Pons (tissue), 1 donor: ENCODE measurements at places on chromosomes 3 and 15.
A peak's percentile ranks its signal among the peaks of the same experiment; 100 is the strongest.

DNA sequence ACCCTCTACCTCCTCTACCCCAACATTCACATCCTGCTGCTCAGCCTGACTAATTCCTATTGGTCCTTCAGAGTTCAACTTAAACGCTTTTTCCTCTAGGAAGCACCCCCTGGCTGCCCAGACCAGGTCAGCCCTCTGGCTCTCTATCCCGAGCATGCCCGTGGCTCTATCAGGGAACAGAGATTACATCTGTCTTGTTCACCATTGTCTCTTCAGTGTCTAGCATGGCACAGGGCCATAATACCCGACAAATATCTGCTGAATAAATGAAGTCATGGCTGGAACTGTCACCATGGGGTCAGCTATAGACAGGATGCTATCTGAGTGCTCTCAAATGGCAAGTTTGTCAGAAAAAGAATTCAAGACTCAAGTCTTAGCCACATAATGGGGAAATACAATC, 296.9 kb upstream of the CHRNA7 start:
- peak; percentile 60 for DNase-seq

- DNase-seq: peak; percentile 96
Measured at GRCh38 chr3:171159024-171159821, 132.7 kb upstream of the SLC2A2 start.

DNA sequence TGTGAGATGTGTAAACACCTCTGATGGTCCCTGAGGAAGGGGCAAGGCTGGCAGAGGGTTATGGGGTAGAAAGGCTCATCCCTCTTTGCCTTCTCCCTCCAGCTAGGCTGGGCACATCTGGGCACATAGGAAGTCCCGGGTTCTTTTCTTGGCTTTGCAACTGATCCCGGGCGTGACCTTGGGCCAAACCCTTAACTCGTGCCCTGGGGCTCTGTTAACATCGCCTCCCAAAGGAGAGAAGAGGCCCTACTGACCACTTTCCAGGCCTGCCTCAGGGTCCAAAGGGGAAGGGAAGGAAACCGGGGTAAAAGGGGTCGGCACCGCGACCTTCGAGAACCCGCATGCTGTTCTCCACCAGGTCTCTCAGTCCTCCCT, 549 bp downstream of the C3orf18 start:
- no peak for DNase-seq

DNA sequence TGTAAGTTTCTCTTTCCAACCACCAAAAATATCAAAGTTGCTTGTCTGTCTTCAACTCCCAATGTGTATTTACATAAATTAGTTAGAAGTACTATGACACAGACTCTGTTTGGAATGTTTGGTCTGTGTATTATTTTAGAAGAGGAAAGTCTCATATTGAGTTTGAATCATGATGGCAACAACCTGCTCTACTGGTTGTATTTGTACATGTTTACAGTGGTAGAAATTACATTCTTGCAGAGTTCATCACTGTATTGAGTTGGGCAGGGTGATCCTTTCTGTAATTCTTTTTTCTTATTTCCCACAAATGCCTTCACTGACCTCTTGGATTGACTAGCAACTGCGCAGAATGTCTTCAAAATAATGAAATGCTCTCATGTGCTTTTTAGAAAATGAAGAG, 149.6 kb downstream of the CHL1 start:
- no peak for DNase-seq

GRCh38 chr15:60508442-60508841, 29.5 kb upstream of the ICE2 start:
- no peak for DNase-seq

DNA sequence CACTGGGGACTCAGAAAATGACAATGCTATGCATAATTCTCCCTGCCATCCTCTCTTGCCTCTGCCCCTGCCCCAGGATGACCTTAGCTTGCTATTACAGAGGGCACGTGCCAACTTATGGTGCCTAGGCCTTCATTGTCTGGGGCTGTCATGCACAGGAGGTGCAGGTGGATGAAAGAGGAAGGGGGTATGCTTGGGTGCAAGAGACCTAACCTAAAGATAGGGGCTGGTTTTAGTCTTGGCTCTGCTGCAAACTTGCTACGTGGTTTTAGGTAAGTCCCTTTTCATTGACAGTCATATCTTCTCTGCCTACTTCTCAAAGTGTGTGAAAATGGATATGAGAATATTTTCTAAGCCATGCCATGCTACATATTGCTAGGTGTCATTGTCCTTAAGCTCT, 161.3 kb downstream of the EPHB1 start:
- DNase-seq: no peak

- no peak for DNase-seq
Measured at GRCh38 chr3:97981886-97982285, 9.7 kb upstream of the RIOX2 start.

- no peak for DNase-seq
Measured at GRCh38 chr3:41845826-41846225, 116.1 kb downstream of the ULK4 start.

DNA sequence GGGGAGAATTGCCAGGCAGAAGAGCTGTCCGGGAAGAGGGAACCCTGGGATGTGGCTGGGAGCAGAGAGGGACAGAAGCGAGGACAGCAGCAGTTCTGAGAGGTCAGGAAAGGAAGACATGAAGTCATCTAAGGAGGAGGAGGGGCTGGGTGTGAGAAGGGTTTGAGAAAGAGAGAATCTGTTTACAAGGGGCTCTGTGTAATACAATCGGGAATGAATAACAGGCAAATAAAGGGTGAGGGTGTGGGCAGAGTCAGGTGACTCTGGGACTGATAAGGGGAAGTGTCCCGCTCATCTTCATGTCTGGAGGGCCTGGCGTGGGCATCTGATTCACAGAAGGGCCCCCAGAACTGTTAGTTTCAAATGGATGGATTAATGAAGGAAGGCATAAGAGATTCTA, 191.3 kb downstream of the XXYLT1 start:
- DNase-seq: no peak

DNA sequence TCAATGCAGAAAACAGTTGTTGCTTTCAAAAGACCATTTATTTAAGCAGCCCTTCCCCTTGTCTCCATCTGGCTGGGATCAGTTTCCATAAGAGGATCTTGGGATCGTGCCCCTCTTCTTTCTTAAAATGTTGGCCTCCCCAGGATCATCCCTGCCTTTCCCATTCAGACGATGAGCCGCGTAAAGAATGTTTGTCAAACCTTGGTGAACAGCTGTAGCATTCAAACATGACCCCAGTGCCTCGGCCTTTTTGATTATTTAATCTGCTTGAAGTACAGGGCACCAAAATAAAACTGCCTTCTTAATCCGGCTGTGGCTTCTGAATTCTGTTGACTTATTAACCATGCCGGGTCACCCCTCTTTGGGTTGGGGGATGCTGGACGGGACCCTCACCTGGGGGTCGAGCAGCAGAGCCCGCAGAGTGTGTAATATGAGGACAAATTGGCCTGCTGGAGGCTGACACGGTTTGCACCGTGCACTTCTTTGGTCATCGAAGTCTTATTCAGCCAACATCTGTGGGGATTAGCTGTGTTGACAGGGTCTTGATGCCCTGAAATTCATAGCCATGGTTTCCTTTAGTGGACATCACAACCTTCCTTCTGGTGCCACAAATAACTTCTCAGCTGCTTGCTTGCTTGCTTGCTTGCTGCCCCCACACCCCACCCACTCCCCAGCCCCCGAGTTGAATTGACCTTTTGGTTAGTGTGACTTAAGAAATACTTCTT, at the start of gene LRTM1:
TSS of gene LRTM1 (minus strand) at position 14 of the 725 bp plus-strand sequence. CDS start 148 bp downstream, outside the sequence.
- no peak for DNase-seq

DNA sequence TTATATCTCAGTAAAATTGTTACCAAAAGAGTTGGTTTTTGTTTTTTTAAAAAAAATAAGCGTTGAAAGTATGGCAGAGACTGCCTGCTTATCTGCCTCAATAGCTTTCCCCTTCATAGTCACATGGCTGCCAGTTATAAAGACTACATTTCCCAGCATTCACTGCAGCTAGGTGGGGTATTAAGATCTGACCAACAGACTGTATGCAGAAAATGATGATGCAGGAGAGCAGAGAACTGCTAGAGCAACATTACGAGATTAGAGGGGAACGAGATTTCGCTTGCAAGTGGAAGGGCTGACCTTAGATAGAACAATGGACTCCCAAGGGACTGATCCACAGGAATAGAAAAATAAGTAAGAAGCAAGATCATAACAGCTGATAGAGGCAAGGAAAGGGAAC, 14.3 kb downstream of the RHOA start:
- peak; percentile 32 for DNase-seq

DNA sequence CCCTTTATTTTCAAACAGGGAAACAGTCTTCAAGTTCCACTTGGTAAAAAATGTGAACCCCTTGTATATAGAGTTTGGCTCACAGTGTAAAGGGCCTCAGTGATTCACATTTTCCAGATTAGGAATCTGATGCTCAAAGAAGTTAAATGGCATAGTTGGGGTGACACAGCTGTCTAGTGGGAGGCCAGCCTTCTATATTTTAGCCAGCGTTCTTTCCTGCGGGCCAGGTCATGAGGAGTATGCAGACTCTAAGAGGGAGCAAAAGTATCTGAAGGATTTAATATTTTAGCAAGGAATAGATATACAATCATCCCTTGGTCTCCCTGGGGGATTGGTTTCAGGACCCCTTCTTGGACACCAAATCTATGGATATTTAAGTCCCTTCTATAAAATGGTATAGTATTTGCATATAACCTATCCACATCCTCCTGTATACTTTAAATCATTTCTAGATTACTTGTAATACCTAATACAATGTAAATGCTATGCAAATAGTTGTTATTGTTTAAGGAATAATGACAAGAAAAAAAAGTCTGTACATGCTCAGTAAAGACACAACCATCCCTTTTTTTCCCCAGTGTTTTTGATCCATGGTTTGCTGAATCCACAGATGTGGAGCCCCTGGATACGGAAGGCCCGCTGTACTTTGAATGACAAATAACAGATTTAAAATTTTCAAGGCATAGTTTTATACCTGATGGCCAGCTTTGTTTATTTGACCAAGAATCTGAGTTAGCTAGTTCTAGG, 7.0 kb downstream of the B2M start:
- no peak for DNase-seq

DNA sequence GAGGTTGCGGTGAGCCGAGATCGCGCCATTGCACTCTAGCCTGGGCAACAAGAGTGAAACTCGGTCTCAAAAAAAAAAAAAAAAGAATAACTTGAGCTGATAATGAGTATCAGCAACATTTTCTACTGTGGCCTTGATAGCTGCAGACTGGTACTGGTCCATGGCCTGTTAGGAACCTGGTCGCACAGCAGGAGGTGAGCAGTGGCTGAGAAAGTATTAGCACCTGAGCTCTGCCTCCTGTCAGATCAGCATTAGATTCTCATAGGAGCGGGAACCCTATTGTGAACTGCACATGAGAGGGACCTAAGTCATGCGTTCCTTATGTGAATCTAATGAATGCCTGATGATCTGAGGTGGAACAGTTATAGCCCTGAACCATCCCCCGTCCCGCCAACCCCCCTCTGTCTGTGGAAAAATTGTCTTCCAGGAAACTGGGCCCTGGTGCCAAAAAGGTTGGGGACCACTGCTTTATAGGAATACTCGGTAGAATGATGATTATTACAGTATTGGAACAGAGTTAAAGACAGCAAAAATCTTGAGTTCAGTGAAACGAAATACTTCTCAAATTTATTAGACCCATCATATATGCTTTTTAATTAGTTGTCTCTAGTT, 126.0 kb downstream of the ZNF609 start:
- no peak for DNase-seq

DNA sequence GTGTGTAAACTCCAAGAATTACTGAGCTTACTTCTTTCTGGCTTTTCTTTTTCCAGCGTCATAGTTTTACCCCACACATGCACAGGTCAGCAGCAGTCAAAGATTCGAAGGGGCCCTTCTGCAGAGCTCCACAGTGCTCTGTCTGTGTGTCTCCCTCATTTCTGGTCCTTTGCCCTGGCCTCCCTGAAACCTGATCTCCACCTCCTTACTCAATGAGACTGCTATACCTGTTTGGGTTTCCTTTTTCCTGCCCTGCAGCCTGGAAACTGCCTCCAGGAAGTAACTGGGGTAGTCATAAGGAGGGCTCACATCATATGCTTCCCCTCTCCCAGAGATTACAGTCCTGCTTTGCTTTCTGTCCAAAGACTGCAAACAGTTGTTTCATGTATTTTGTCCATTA, 82.8 kb upstream of the TNIK start:
- no peak for DNase-seq

DNA sequence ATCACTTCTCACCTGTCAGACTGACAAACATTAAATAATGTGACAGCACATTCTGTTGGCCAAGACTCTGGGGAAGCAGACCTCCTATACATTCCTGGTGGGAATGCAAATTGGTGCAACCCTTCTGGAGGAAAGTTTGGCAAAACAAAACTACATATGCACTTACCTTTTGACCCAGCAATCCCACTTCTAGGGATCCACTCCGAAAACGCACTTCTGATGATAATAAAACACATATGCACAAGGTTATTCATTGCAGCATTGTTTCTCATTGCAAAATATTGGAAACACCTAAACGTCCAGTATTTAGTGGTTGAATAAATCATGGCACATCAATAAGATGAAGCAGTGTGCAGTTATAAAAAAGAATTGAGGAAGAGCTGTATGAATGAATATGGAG, 145.5 kb upstream of the ABHD17C start:
- DNase-seq: no peak

DNA sequence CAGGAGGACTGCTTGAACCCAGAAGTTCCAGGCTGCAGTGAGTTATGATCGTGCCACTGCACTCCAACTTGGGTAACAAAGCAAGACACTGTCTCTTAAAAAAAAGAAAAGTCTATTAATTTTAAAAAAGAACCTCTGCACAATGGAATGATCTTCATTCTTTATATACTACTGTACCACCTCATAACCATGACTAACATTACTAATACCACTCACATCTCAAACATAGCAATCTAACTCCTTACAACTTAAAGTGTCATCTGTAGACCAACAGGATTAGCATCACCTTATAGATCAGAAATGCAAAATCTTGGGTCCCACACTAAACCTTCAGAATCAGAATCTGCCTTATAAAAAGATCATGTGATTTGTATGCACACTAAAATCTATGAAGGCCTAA, 48.8 kb upstream of the MAP4 start:
- no peak for DNase-seq

DNA sequence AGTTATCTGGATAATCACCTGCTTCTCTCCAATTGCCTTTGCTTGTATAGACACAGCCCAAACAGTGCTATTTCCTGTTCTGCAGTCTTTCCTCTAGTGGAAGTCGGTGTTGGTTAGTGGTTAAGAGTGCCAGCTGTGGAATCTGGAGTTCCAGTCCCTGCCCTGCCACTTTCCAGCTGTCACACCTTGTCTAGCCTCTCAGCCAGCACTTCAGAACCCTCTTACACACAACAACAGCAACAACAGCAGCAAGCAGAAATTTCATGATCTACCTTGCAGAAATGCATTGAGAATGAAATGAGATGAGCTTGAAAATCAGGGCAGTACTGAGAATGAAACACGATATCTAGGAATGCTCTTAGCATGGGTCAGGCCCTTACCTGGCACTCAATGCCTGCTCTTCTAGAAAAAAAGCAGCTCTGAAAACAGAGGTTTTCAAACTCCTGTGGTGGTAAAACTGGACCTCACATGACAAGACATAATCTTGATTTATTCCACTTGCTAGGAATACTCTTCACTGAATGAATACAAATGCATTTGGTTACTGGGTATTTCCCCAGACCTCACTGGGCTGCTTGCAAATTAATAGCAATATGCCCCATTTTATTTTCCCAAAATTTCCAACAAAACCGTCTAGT, 3.3 kb upstream of the WNT5A start:
- no peak for DNase-seq

- no peak for DNase-seq
Measured at GRCh38 chr3:27844052-27844675, 122.0 kb upstream of the EOMES start.
